AG09309 (cell line): ENCODE measurements at places on chromosomes 3 and 15.
A peak's percentile ranks its signal among the peaks of the same experiment; 100 is the strongest.

- no peak for DNase-seq
Observed at GRCh38 chr3:14414846-14415464, 12.5 kb downstream of the SLC6A6 start.

- no peak for DNase-seq
Observed at GRCh38 chr3:105905328-105905727, 36.5 kb upstream of the CBLB start.

- no peak for DNase-seq
Observed at GRCh38 chr15:48046813-48047438, 73.9 kb upstream of the SLC24A5 start.

GRCh38 chr3:107241217-107241616, 136.0 kb upstream of the CCDC54 start:
- no peak for DNase-seq

DNA sequence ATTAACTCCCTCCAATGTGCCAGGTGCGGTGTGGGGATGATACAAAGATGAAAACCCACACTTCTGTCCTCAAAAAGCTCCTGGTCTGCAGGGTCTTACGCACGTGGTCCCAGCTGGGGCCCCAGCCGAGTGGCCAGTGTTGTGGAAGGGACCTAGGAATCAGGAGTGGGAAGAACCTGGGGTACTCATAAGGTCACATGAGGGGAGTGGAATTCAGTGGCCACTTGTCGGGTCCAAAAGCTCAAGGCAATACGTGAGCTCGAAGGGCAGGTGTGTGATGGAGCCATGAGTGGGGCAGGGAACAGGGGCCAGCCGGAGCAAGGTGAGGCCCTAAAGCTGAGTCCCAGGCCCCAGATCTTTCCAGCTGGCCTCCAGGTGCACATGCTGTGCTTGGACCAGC, 260.0 kb upstream of the LYSMD4 start:
- no peak for DNase-seq

- no peak for DNase-seq
Observed at GRCh38 chr15:77871852-77872371, 205.6 kb downstream of the TBC1D2B start.

DNA sequence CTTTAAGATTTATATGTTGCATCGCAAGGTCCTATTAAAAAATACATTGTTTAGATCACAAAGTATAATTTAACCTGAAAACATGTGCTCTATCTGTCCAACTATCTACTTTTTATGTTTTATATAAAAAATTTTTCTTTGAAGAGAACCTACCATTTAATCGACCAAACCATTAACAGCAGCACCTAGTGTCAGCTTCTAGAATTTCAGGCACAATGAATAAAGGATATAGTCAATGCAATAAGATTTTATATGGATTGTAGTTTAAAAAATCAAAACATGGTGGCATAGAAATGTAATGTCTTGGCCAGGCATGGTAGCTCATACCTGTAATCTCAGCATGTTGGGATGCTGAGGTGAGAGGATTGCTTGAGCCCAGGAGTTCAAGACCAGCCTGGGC, 313.7 kb downstream of the GAP43 start:
- DNase-seq: no peak

GRCh38 chr15:40807888-40808461, 702 bp upstream of the DNAJC17 start:
- no peak for DNase-seq

GRCh38 chr15:80596521-80596976, 98.6 kb upstream of the ABHD17C start:
- no peak for DNase-seq

DNA sequence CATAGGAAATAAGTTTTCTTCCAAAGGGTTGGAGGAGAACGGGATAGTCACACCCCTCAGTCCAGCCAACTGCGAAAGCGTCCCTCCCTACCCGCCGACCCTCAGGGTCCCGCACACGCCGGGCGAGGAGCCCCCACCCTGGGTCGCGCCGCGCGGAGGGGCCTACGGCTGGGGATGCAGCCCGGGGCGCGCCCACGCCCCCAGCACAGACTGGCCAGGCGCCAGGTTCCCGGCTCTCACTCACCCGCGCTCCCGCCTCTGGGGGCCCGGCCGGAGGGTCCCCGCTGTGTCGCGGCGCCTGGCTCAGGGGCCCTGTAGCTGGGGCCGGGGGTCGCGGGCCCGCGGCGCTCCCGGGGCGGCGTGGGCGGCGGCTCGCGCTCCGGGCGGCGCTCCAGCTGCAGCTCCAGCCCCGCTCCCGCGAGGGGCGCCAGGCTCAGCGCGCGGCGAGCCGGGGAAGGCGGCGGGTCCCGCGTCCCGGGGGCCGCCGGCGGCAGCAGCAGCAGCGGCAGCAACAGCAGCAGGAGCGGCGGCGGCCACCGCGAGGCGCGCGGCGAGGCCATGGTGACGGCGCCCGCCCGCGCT, 375 bp downstream of the HEG1 start:
- DNase-seq: no peak

DNA sequence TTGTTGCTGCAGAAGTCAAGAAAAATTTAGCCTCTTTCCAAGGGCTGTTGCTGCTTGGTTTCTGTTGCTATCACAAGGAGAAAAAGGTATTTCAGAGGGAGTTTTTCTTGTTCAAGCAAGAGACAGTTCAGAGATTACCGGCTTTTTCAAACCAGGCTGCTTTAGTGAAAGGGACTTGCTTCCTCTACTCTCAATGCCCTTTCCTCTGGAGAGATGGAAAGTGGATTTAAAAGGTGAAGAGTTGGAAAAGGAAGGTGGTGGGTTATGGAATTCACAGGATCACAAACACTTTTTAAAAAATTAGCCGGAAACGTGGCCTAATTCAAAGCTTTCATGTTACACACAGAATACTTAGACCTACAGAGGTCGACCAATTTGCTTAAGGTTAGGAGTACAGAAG, 1.1 kb downstream of the PARP6 start:
- no peak for DNase-seq

DNA sequence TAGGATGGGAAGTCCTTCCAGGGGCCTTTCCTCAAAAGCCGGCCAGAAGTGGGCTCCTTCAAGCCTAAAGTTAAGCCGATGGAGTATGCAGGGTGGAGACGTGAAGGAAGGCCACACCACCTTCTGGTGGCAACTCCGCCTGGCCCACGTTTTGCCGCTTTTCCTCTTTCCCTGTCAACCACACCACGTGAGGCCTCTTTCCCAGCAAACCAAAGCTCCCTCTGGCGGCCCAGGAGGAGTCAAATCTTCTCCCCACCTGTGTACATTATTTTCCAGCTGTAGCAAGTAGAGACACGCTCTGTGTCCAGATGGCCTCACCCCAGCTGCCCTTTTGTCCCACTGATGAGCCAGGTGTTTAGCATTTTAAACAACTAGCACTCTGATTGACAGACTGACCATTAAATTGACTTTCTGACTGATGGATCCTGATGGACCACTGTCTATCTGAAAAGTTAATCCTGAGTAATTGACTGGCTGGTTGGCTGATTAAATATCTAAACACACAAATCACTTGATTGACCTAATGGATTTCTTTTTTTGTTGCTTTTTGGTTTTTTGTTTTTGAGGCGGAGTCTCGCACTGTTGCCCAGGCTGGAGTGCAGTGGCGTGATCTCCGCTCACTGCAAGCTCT, 59.6 kb upstream of the ZBTB38 start:
- DNase-seq: no peak

DNA sequence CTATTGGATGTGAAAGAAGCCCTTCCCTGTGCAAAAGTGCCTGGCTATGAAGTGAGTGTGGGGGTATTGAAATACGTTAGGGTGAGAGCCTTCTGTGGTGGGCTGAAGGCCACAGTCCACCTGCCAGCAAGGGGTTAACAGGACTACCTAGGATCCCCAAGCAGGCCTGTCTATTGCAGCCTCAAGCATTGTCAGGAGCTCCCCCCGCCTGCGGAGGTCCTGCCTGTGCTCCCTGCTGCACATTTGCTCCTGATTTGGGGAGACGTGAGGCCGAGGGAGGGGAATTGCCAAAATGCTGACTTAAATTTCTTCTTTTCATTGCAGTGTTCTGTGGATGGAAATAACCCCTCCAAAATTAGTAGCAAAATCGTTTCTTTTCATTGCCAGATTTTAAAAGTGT, 56.2 kb downstream of the GABRG3 start:
- no peak for DNase-seq

GRCh38 chr3:9875448-9875847, 4.6 kb downstream of the CIDEC start:
- no peak for DNase-seq

DNA sequence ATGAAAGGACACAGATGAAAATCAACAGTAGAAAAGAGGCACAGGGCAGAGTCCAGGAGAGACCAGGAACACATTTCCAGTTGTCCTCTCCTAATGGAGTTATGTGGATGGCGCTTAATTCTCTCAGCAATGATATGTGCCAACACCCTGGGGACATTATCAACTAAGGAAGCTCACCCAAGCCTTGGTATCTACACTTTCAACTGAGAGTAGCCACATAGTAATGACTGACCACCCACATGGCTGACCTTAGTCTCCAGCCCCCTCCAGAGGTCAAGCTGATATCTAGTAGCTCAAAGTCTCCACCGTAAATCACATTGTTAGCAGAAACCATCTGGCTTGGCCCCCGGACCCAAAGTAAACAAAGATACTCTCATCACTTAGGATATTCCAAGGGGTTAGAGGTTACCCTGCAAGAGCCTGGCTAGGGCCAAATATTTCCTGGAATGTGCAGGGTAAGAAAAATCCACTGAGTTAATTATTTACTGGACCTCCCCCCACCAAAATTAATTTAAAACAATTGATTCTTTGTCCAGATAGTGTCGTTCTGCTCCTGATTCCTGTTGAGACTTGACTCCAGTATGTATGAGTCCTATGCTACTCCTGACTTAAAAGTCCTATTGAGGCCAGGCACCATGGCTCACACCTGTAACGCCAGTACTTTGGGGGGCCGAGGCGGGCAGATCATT, 24.8 kb downstream of the GABRR3 start:
- DNase-seq: no peak

GRCh38 chr3:131299836-131300235, 81.7 kb upstream of the NUDT16 start:
- no peak for DNase-seq

DNA sequence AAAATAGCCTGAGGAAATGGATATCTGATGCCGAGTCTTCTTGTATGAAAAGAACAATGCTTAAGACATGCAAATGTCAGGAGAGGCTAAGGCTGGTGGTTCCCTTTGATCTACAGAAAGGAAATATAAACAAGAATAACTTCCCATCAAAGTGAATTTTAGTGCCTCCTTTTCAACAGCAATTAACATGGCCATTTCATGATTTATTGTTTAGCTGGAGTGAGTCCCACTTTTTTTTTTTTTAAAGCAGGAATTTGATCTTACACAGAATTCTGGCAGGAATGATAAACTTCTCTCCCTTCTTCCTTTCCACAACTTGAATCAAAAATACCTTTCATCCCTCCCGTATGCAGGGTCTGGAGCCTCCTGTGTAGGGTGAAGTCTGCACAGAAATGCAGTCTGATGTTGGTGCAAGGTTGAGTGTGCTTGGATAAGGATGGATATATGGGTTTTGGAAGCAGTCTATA, 287.0 kb downstream of the MEX3B start:
- no peak for DNase-seq

GRCh38 chr3:15148614-15149013, 49.7 kb upstream of the RBSN start:
- DNase-seq: no peak

GRCh38 chr3:47250309-47251060, 32.1 kb downstream of the KIF9 start:
- no peak for DNase-seq

GRCh38 chr15:33547876-33548275, 237.1 kb downstream of the RYR3 start:
- no peak for DNase-seq

GRCh38 chr3:184811663-184811998, 335 bp upstream of the VPS8 start:
- no peak for DNase-seq

- DNase-seq: no peak
Observed at GRCh38 chr3:7973006-7973405, 528.6 kb upstream of the LMCD1 start.

DNA sequence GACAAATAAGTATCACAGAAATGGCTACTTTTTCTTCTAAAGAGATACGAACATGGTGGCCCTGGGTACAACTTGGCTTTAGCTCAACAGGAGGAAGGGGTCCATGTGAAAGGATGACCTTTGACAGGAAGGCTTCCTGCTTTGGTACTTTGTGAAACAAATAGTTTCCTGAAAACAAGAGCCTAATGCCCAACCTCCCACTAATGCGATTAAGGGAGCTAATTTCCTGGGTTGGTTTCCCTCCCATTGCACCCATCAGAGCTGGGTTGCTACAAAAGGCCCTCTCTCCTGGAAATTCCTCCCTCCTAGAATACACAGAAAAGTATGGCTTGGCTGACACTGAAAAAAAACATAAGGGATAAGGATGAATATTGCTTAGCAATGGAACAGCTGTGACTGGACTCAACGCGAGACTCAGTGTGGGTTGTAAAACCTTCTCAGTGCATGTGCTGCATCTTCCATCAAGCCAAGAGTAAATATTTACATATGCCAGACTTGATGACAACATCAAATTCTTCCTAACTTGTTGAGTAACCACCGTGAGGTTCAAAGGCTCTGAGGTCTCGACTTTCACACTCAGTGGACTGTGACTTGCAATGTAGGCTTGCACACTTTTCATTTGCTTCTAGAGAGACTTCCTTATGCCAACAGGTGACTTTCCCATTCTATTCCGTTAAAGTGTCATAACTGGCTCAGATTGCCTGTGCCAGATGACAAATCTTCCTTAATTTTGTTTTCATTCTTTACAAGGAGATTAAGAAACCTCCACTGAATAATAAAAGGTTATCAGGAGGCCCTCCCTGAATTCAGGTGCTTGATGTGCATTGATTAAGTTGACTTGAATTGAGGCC, 60.1 kb downstream of the ADAMTS9 start:
- no peak for DNase-seq

DNA sequence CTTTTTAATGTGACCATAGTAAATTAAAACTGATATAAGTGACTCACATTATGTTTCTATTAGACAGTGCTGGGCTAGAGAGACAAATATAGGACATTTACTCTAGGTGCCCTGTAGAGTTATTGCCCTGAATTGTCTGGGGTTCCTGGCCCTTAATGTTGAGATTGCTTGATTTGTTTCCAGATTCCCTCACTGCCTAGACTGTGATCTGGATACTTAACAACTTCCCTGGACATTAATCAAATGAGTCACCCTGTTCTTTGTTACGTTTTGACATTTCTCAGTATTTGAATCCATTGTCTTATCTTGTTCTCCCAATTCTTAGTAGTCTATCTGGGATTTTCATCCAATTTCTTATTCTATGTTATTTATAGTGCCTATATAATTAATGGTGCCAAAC, 65.8 kb downstream of the DTWD1 start:
- no peak for DNase-seq

GRCh38 chr15:70589728-70590127, 173.6 kb downstream of the UACA start:
- DNase-seq: no peak

- DNase-seq: peak; percentile 11
Observed at GRCh38 chr3:13189639-13190377, 116.6 kb upstream of the IQSEC1 start.

GRCh38 chr3:173399044-173399443, 1.5 kb downstream of the NLGN1 start:
- DNase-seq: no peak

- no peak for DNase-seq
Observed at GRCh38 chr3:63910891-63911290, 1.3 kb downstream of the SCAANT1 start.

GRCh38 chr15:68700455-68701123, 120.1 kb downstream of the ANP32A start:
- peak; percentile 21 for DNase-seq
